Pons (tissue), 1 donor: ENCODE measurements at places on chromosomes 3 and 15.

GRCh38 chr3:32128936-32129335 lies 22.5 kb downstream of the GPD1L start:
- DNase-seq = no peak

DNA sequence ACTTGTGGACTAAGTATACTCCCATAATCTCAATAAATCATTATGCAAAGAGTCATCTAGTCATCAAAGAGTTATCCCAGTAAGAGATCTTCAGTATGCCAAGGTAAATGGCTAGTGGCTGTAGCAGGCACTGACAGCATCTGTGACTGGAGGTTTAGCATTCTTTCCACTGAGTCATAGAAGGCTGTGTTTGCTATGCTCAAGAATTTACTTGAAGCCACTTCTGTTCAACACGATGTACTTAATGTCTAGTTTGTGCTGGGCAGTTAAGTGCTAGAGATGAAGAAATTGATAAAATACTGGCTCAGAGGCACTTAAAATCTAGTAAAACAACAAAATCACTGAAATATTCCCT lies 13.0 kb downstream of the ZBED2 start:
- DNase-seq = no peak

- DNase-seq = no peak
Observed at GRCh38 chr15:75235051-75235673, 23.0 kb upstream of the GOLGA6C start.

GRCh38 chr3:24952388-24952787 lies 457.7 kb upstream of the THRB start:
- DNase-seq = no peak
